ENCODE measurements at places on chromosomes 4 and X.

DNA sequence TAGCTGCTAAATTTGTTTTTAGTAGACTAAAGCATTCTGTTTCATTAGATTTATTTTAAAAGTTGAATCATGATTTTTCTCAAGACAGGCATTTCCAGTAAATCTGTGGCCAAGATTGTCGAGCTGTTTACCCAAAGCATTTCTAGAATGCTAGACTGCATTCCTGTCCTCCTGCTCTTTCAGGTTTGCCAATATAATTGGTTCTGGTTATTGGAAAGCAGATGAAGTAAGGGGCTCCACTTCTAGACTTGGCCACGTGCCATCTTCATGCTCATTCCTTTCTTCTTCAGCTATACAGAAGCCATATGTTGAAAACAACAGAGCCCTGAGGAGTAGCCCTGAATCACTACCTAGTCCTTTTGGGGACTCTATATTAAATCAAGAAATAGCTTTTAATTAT, 62.5 kb downstream of the PGRMC2 start:
- DNase-seq: no peak

DNA sequence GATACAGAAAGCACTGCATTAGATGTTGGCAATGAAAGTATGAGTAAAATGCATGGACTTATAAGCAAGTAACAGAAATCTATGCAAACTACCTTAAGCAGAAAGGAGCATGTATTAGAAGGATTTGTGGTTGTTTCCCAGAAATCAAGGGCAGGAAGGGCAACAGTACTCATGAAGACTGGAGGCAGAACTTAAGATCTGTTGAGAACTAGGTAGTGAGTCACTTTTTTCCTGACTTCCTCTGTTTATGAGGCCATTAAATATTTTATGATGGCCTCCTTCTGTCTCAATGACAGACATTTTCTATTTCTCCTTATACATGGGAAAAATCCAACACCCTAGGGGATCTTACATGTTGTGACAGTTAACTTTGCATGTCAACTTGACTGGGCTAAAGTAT, 398.2 kb downstream of the MID1IP1 start:
- DNase-seq: no peak

DNA sequence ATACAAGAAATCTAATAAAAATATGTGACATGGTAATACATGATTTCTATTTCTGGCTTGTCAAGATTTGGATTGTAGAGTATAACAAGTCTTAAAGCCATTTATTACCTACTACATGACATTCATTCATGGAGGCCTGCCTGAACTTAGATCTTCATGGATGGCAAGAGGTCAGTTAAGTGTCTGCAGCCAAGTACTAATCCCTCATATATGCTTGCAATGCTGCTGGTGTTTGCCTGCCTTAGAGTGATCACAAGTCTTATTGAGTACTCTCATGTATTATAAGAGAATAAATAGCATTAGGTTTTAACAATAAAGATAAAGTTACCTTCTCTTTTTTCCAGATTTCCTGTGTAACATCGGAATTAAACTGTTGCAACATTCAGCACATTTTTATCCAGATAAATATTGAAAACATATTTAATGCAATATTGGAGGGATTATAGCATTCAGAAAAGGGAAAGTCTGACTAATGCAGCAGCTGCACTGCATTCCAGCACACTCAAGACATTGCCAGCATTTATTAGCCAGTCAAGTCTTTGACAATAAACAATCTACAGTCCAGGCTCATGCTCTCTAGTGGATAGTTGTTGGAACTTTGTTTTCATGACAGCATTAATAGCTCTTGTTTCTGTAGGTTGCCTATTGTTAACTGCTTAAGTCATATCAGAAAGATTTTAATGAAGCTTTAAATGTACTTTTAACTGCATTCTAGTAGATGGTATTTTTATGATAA, 737.1 kb downstream of the FAT4 start:
- DNase-seq: no peak

- no peak for DNase-seq
Observed at GRCh38 chrX:44723426-44723825, 120.4 kb upstream of the DUSP21 start.

DNA sequence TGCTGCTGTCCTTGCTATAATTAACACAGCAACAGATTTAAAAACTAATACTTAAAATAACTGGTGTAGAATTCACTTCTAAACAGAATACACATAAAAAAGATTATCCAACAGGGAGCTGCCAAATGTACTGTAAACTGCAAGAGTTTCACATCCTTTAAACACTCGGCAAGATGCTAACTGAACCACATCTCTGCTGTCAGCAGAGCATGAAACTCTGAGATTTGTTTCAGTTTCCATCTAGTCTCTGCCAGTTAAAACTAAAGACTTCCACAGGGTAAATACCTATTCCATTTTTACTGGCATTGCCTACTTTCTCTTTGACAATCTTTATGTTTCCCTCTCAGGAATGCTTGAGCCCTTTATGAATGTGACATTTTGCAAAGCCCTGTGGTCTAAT, 127.7 kb downstream of the SLC7A11 start:
- no peak for DNase-seq

Data from CD4-positive, alpha-beta T cell treated with Interleukin-6 at 100 ng/mL for 8 hours (primary cell).